Stimulated activated CD4-positive, alpha-beta T cell treated with anti-CD3 and anti-CD28 coated beads, Interleukin-1b, Interleukin-23, amount 100 ng/mL, for 24 hours (primary cell): ENCODE measurements at places on chromosomes 12 and 14.

- no peak for DNase-seq
Measured at GRCh38 chr12:101287357-101287756, 7.5 kb downstream of the UTP20 start.

- DNase-seq: no peak
Measured at GRCh38 chr12:120720234-120720986, 5.2 kb upstream of the ACADS start.

- DNase-seq: no peak
Measured at GRCh38 chr14:101340556-101340955, 220.7 kb upstream of the DIO3 start.

GRCh38 chr12:6742834-6743233 lies 10.1 kb downstream of the MLF2 start:
- no peak for DNase-seq

- no peak for DNase-seq
Measured at GRCh38 chr14:99467336-99468078, 13.2 kb downstream of the SETD3 start.

- DNase-seq: no peak
Measured at GRCh38 chr12:51973560-51973959, 22.1 kb downstream of the ACVR1B start.

GRCh38 chr14:96081767-96082400 lies 42.7 kb downstream of the C14orf132 start:
- no peak for DNase-seq

DNA sequence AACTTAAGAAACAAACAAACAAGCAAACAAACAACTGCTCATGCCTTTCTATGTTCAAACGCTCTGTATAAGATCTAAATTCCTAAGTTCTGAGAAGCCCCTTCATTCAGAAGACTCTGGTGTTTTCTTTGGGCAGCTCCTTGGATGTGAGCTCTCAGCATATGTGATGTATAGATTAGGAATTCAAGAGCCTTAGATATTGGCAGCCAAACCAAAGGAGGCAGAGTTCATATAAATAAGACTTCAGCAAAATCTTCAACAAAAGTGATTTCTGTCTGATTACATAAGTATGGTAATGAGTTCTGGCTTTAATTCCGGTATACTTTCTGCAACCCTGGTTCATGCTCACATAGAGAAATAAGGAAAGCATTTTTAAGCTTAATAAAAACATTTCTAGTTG lies 145.6 kb downstream of the DYRK2 start:
- DNase-seq: no peak

- no peak for DNase-seq
Measured at GRCh38 chr12:46242569-46242968, 26.3 kb downstream of the SLC38A1 start.

- DNase-seq: no peak
Measured at GRCh38 chr14:76958980-76959710, 69.4 kb downstream of the IRF2BPL start.

DNA sequence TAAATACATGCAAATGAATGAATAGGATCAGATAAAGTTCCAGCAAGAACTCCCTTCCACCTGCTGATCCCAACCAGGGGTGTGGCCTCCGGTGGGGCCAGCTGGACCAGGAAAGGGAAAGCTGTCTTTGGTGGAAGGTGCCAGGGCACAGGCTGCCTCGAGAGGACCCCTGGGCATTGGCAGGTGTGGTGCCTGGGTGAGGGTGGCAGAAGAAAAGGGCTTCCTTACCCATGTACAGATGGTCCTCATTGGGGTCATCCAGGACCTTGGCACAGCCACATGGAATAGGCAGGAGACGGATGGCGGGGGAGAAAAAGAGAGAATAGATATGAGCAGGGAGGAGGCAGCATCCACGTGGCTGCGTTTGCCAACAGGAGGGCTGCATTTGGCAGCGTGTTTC lies 36.4 kb downstream of the CAMKK2 start:
- no peak for DNase-seq

GRCh38 chr14:22422238-22422637 lies 166.8 kb downstream of the DAD1 start:
- no peak for DNase-seq

DNA sequence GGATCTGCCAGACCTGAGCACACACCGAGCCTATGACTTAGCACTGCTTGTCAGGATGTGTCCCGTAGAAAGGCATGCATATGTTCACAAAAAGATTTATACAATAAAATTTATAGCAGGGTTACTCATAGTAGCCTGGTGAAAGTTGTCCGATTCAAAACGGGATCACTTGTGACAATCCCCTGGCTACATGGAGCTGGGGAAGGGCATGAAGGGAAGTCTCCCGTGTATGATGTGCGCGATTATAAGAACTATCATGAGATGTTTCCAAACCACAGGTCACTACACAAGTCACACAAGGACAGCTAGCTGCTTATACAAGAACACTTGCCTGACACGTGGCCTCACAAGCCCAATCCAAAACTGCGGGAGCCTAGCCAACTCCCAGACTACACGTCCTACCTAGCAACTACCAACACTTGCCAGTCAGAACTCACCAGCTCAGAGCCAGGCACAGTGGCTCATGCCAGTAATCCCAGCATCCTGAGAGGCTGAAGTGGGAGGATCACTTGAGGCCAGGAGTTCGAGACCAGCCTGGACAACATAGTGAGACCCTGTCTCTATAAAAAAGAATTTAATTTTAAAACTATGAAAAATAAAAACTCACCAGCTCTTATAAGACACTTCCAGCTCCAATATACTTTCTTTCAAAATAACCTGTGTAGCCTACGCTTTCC lies 7.5 kb upstream of the CDCA4 start:
- no peak for DNase-seq

GRCh38 chr12:269191-269590 lies 6.6 kb upstream of the SLC6A13 start:
- no peak for DNase-seq

- DNase-seq: no peak
Measured at GRCh38 chr14:61505815-61506809, 184.7 kb downstream of the PRKCH start.
